ENCODE measurements at places on chromosomes 12 and 14.

DNA sequence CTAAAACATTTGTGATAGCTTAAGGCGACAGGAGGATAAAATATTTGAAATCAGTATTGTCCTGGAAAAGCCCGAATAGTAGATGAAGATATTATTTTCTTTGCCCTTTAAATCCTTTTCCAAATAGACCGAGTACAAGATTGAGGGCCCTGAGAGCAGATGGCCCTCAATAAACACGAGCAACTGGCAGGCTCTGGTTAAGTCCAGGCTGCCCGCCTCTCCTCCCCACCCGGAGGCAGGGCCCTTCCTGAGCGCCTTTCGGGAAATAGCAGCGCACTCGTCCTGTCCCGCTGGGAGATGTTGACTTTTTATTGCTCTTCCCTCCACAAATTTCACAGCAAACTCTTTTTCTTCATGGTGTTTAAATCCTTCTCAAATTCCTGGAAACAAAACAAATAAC is 50.8 kb upstream of the MAX start:
- no peak for DNase-seq

GRCh38 chr12:118103601-118104382 is at the start of gene VSIG10:
Gene VSIG10, minus strand, starts transcription at chr12:118104011. Its CDS starts 340 bp downstream, at chr12:118103671.
- peak; percentile 54 for DNase-seq

- DNase-seq, result no peak
Measured at GRCh38 chr12:89383235-89384049, 31.1 kb upstream of the DUSP6 start.

DNA sequence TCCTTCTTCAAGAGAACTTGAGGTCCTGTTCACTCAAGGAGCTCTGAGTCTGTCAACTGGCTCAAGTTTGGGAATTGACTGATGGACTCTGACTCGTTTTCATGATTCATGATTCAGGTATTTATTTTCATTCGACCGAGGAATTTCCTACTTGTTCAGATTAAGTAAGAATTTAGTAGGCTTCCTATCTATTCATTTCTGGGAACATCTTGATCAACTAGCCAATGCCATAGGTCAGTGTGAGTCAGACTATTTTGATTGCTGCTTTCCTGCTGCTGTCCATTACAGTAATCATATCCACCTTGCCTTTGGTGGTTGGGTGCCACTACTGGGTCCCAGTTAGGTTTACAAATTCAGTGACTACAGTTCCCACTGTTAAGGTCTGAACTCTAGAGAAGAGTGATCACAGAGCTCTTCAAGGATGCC is 6.1 kb downstream of the FAM186A start:
- DNase-seq, result no peak

DNA sequence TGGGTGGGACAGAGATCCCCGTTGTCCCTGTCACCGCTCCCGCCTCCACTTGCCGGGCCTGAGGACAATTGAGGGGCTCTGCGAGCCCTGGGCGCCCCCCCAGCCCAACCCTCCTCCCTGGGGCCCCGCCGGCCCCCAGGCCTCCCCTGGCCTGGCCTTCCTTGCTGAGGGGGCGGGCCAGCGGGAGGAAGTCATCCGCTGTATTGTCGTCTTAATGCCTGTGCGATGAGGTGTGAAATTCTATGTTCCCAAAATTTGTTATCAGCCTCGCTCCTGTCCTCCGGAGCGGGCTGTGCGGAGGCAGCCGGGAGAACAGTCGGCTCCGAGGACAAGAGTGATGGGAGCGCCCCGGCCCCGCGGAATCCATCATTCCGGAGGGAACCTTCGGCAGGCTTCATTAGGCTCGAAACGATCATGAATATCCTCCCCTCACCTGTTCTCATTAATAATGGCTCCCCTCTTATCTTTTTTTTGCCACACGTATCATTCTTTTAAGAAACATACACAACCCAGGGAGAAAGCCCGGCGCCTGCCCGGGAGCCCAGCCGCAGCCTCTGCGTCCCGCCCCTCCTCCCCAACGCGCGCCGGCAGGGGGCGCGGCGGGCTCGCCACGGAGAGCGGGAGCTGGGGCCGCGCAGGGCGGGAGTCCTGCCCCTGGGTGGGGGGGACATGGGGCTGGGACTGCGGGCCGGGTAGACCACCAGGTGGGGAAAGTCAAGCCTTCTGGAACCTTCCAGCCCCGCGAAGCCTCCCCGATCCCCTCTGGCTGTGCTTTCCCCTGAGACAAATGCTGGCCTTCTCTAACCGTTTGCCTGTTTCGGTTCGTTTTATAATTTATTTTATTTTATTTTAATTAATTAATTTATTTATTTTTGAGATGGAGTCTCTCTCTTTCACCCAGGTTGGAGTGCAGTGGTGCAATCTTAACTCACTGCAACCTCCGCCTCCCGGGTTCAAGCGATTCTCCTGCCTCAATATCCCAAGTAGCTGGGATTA is 17.1 kb upstream of the DLK1 start:
- DNase-seq, result peak; percentile 49

- DNase-seq, result no peak
Measured at GRCh38 chr12:42749239-42749638, 159.7 kb upstream of the PRICKLE1 start.

GRCh38 chr14:72619881-72620280 is 274.0 kb downstream of the DPF3 start:
- no peak for DNase-seq

GRCh38 chr12:51915003-51915625 is 7.8 kb downstream of the ACVRL1 start:
- DNase-seq, result no peak

- no peak for DNase-seq
Measured at GRCh38 chr12:90393089-90393488, 561.9 kb downstream of the CCER1 start.

GRCh38 chr14:50615552-50615951 is 52.6 kb downstream of the SAV1 start:
- no peak for DNase-seq

DNA sequence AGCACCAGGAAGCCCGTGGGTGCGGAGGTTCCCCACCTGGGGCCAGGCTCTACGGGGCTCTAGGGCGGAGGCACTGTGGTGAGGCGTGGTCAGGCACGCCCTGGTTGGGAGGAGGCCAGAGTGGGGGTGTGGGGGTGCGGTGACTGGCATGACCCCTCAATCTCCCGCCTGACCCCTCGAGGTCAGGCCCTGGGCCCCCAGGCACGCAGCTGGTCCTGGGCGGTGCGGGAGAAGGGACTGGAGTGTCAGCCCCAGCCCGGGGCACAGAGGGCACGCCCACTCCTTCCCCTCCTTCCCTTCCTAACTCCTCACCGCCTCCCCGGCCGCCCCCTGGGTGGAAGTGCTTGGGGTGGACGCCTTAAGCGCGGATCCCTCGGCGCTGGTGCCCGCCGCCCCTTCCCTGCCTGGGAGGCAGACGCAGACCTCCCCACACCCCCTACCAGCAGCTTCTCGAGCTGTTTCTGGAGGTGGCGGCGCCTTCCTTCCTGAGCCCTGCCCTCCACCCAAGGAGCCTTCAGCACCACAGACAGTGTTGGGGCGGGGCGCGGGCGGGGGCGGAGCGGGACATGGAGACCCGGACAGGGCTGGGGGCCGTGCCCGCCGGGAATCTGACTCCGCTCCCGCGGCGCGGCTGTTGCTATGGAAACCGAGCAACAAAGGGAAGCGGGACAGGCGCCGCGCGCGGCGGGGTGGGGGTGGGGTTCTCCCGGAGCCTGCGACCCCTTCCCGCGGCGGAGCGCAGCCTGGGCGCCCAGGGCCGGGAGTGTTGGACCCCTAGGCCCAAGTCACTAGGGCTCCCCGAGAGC is 741 bp upstream of the CRIP2 start:
- DNase-seq, result peak; percentile 61

- peak; percentile 26 for DNase-seq
Measured at GRCh38 chr14:22084393-22085281, 411.0 kb upstream of the OR4E1 start.

DNA sequence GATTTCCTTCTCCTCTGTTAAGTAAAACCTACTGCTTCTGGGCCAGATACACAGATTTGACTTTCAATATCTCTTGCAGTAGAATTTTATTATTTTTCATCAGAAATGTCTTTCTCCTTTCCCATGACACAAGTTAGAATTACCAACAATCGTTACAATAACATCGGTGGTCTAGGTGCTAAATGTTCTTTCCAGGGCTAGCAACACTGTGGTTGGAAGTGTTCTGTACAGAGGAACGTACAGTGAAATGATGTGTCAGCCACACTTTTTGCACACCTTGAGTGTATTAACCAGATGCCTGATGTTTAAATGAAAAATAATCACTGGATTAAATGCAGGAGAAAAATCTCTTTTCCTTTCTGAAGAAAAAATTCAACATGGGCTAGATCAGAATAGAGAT is 27.7 kb upstream of the KLRD1 start:
- no peak for DNase-seq

GRCh38 chr12:127675936-127676335 is 591.0 kb upstream of the TMEM132C start:
- DNase-seq, result no peak

GRCh38 chr12:102326982-102327381 is 129.3 kb upstream of the PMCH start:
- DNase-seq, result no peak

GRCh38 chr12:9699898-9700605 is 30.5 kb downstream of the CLEC2D start:
- no peak for DNase-seq

GRCh38 chr12:130863298-130863697 is 8.6 kb upstream of the RAN start:
- DNase-seq, result no peak

- DNase-seq, result no peak
Measured at GRCh38 chr12:124509676-124510300, 57.6 kb downstream of the NCOR2 start.

DNA sequence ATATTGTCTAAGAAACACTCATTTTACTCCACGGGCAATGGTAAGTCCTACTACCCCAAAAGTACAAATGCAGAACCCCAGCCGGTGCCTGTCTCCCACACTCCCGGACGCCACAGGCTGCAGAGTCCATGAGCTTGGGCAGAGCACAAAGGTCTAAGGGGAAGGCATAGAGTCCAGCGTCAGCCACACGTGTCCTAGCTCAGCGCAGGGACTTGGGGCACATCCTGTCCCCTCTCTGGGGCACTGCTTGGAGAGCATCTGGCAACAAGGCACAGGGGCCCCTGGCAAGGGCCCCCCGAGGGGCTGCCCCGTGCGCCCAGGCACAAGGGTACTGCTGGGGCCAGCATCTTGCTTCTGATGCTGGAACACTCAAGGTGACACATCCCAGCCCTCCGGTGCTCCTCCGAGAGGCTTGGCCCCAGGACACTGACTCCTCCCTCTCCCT is 58.4 kb downstream of the BCL11B start:
- no peak for DNase-seq

DNA sequence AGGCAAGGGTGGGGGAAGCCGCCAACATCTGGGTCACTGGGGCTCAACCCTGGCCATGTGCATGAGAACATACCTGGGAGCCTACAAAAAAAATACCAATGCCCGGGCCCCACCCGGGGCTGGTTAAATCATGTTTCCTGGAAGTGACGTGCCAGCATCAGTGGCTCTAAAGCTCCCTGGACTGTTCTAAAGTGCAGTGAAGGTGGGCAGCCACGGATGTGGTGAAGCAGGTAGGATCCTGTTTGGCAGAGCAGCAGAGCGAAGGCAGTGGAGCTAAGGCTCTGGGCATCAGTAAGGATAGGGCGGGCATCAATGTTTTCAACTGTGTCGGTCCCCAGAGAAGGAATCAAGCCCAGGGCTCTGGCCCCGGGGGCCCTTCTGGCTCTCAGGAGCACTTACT is 525 bp upstream of the GPR68 start:
- no peak for DNase-seq

DNA sequence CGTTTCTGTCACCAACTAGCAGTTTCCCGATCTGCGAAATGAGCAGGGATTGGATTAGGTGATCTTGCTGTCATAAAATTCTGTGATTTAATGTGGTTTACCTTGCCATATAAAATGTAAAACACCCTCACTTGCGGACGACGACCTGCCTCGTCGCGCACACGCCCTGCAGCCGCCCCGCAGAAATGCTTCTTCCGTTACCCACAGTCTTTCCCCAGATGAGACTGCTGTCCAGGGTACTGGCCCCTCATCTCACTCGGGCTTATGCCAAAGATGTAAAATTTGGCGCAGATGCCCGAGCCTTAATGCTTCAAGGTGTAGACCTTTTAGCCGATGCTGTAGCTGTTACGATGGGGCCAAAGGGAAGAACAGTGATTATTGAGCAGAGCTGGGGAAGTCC is 17.7 kb upstream of the FOXJ2 start:
- no peak for DNase-seq

DNA sequence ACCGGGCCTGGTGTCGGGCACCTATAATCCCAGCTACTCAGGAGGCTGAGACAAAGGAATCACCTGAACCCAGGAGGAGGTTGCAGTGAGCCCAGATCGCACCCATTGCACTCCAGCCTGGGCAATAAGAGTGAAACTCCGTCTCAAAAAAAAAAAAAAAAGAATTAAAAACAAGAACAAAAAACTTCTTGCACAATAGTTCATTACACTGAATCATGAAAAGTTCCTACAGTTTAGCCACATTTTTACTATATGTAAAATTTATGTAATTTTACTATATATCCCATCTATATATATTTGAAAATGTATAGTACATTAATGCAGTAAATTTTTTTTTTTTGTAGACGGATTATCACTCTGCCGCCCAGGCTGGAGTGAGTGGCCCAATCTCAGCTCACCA is 4.6 kb downstream of the ATP5F1B start:
- DNase-seq, result no peak

- no peak for DNase-seq
Measured at GRCh38 chr12:544941-545635, 85.3 kb downstream of the B4GALNT3 start.
